ENCODE measurements at places on chromosomes 3 and 15. TPM values are rescaled to one million over a fixed set of nuclear protein-coding genes. Genes with fewer than 3 reads are reported as not detected.

- DNase-seq: no peak
Observed at GRCh38 chr3:146343551-146343950, 92.6 kb upstream of the PLSCR4 start.

GRCh38 chr3:45453839-45454238 lies 65.5 kb downstream of the LARS2 start:
- DNase-seq: no peak

- no peak for DNase-seq
Observed at GRCh38 chr3:45942051-45942825, 1.0 kb upstream of the CXCR6 start.

DNA sequence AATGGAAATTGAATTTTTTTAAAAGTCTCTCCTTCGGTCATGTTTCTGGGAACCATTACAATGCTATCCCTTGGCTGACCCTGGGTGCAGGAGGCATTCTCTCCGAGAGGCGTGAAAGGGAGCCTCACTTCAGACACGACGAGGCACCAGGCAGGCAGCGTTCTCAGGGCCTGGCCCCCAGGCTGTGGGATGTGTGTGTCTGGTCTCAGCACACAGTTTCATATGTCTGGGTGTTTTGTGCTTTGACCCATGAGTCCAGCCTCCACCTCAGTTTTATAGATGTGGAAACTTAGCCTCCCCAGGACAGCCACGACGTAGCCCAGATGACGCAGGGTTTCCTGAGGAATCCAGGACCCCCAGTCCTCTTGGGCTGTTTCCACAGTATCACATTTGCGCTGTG lies 34.0 kb downstream of the FGD5 start:
- DNase-seq: no peak

DNA sequence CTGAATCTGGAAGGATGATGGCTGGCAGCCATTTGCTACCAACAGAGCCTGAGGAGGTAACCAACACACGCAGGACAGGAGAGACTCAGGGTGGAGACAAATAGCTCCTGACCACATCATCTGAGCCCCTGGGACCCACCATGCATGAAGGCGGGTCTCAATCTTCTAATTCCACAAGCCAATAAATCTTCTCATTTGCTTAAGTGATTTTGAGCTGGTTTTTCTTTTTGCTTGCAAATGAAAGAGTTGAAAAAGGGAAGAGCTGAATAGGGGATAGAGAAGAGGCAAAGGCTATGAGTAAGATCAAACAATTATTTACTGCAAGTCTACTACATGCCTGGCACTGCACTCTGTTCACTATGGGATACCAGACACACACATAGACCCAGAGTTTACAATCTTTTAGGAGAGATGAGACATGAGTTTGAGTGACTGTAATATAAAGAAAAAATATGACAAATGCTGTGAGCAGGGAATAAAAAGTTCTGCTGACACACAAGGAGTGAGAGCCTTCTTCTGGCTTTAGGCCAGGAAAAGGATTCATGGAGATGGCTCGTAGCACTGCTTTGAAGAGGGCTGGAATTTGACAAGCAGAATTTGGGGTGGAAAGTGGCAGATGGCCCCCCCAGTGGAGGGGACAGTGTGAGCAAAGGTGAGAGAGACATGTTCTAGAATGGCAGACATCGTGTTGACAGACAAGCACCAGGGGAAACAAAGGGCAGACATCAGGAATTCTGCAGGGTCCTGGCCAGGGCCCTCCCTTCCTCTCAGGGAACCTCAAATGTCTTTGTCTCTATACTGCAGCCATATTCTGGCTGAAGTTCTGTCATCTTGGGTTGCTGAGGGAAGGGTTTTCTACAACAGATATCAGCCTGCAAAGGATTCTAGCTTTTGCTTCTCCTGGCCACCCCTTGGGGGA lies 69.8 kb upstream of the WNT5A start:
- DNase-seq: no peak

GRCh38 chr3:61802772-61803171 lies 241.4 kb downstream of the PTPRG start:
- DNase-seq: no peak

GRCh38 chr15:82317091-82317489 lies 32.2 kb downstream of the GOLGA6L10 start:
- peak; percentile 41 for DNase-seq

GRCh38 chr3:89586256-89586655 lies 478.8 kb downstream of the EPHA3 start:
- no peak for DNase-seq

DNA sequence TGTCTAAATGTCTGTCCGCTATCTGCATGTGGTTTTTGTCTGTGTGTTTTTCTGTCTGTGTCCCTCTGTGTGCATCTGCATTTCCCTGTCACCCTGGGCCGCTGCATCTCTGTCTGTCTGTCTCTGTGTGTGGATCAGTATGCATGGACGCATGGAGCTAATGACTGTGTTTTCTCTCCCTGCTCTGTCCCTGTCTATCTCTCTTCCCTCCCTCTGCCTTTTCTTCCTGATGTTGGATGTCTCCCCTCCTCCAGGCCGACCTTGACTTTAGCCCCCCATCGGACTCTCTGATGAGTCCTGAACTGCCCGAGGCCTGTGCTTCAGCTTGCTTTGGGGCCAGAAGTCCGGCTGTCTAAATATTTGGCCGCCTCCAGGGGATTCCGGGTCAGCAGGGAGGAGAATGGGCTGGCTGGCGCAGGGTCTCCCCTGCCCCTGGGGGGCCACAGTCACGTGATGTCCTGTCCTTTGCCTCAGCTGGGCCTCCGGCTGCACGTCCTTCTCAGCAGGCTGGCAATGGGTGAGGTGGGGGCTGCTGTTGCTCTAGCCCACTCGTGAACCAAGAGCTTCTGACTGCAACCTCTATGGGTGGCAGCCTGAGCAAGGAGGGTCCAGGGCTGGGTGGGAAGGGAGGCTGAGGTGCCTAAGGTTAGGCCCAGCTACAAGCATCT lies 3.7 kb downstream of the SLC38A3 start:
- DNase-seq: no peak

- DNase-seq: no peak
Observed at GRCh38 chr3:37489355-37489754, 315.0 kb upstream of the LRRFIP2 start.

The CBLB gene
- total RNA-seq: 6.4 TPM

The PARP15 gene
- total RNA-seq: 0.38 TPM

The EPHA3 gene
- not detected for total RNA-seq
